Inflammatory macrophage (primary cell): ENCODE measurements at places on chromosomes 13 and 19.

DNA sequence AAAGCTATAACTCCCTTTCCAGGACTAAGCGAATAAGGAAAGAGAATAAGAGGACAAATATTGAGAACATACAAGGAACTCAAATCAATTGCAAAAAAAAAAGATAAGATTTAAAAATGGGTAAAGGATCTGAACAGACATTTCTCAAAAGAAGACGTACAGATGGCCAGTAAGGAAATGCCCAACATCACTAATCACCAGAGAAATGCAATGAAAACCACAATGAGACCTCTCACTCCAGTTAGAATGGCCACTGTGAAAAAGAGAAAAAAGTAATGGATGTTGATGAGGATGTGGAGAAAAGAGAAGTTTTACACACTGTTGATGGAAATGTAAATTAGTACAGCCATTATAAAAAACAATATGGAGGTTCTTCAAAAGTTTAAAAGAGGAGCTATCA is 63.8 kb downstream of the VWA8 start:
- DNase-seq, result no peak

DNA sequence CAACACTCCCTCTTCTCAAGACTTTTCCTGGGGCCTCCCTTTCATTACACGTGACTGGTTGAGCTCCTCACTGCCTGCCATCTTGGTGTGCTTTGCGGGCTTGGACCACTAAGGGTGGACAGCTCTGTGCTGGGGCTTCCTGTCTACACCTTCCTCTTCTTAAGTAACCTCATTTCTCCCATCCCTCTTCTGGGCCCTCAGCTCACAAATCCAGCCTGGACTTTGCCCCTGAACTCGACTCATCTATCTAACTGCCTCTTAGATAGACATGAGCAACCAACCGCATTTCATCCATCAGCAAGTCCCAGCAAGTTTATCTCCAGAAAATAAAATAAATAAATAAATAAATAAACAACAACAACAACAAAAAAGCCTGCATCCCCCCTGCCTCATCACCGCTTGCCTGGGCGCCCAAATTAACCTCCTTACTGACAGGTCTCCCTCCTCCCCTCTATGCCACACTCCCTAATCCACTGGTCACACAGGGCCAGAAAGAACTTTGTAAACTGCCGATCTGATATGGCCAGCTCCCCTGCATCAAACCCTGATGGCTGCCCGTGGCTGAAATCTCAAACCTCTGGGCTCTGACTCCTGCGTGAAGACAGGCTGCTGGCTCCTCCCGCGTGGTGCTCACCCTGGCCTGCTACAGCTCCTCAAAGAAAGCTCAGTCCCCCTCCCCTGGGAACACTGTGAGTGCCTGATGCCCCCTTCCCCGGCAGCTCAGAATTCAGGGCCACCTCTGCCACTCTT is 7.8 kb downstream of the ISOC2 start:
- DNase-seq, result no peak

- no peak for DNase-seq
These were observed 21.4 kb downstream of the MAP4K1 start for GRCh38 chr19:38596057-38596981.

GRCh38 chr19:1000095-1000494 is at the start of gene GRIN3B:
Gene GRIN3B, plus strand, starts transcription at chr19:1000419. Its CDS starts 19 bp downstream, at chr19:1000438.
- DNase-seq, result no peak

GRCh38 chr19:45280471-45280961 is 29.4 kb downstream of the MARK4 start:
- peak; percentile 24 for DNase-seq

DNA sequence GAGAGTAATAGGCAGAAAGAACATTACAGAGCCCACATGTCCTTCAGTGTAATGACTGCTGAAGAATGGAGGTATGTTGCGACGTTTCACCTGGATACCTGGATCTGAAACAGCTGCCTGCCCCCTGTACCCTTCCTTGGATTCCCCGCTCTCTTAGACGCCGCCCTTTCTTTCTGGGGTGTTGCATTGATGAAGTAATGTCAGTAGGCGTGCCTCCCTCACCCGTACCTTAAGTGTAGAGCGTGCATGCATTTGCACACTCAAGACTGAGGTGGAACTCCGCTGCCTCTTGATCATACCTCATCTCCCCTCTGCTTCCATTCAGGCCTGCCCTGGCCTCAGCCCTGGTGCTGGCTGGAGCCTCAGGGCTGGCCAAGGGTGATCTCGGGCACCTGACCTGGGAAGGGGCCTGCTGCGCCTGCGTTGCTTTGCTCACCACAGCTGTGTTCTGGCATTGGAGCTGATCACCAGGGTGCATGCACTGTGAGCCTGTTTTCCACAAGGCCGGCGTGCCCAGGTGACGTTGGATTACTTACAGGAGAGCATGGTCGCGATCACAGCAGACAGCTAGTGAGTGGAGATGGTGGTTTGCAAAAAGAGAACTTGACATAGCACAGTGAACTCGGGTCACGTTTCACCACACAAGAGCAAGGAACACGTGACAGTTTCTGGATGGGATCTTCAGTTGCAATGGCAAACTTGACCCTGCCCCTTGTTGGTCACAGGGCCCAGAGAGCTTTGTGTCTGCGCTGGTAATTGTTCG is 99.0 kb downstream of the ARHGEF7 start:
- peak; percentile 77 for DNase-seq

- DNase-seq, result peak; percentile 6
These were observed 6.5 kb downstream of the UNC13A start for GRCh38 chr19:17681505-17682125.

- no peak for DNase-seq
These were observed 9.6 kb downstream of the C19orf25 start for GRCh38 chr19:1469255-1470054.

GRCh38 chr13:46386392-46387063 is 524 bp downstream of the RUBCNL start:
- no peak for DNase-seq

- no peak for DNase-seq
These were observed 757 bp upstream of the CLEC11A start for GRCh38 chr19:50722201-50723013.

- no peak for DNase-seq
These were observed 261 bp downstream of the FARP1 start for GRCh38 chr13:98143157-98143553.

- peak; percentile 87 for DNase-seq
These were observed at the start of gene MYO1F for GRCh38 chr19:8577247-8577646. Gene MYO1F, minus strand, starts transcription at chr19:8577442. Its CDS starts 133 bp downstream, at chr19:8577309.

- DNase-seq, result no peak
These were observed 10.7 kb downstream of the C19orf25 start for GRCh38 chr19:1468274-1468820.

- no peak for DNase-seq
These were observed 112.9 kb downstream of the TUBA3C start for GRCh38 chr13:19068691-19069090.

GRCh38 chr13:94657167-94657566 is 55.2 kb downstream of the SOX21 start:
- no peak for DNase-seq

- no peak for DNase-seq
These were observed 4.9 kb downstream of the SLAIN1 start for GRCh38 chr13:77702366-77702765.

GRCh38 chr19:45782820-45783785 is 813 bp upstream of the DMPK start:
- no peak for DNase-seq

DNA sequence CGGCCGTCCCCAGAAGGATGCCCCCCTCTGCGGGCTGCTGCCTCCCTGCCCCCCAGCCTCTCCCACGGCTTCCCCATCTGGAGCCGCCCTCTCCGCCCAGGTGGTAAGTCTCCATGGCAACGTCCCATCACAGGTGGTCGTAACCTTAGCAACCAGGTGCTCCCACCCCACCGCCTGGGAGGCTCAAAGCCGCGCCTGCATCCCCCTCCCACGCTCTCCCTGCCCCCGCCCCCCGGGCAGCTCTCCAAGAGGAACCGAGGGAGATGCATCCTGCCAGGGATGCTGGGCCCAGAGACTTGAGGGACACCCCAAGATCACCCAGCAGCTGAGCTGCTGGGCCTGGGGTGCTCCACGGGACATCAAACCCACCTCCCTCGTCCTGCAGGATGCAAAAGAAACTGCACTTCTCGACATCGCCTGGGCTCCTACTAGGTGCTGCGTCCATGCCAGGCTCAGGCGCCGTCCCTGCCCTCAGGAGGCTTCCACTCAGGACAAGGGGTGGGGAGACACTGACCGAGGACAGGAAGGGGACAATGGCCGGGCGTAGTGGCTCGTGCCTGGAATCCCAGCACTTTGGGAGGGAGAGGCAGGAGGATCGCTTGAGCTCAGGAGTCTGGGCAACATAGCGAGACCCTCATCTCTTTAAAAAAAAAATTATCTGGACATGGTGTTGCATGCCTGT is 5.0 kb upstream of the LINGO3 start:
- DNase-seq, result no peak

DNA sequence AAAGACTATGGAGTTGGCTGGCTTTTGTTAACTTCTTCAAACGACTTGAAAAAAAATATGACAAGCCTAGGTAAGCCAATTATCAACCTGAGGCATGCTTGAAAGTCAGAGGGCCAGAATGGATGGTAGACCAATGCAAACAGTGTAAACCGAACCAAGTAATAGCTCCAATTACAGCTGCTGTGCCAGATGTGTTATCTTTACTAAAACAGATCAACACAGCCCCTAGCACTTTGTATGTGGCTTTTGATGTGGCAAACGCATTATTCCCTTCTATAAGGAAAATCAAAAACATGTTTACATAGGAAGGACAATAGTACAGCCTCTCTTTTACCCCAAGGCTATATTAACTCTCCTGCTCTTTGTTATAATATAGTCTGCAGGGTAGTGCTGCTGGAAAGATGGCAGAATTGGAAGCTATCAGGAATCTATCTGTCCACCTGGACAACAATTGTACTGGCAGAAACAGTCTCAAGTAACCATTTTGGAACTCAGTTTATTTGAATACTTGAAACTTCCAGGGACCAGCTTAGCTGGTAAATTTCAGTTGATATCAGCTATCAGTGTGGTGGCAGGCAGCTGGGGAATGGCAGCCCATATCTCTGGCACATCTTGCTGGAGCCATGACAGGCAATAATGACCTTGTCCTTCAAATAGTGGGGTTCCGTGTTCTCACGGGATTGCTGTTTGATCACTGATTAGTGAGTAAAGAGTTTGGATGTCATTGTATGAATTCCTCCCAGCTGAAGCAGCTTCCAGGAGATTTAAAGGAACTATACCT is 144.4 kb upstream of the WASF3 start:
- DNase-seq, result no peak

DNA sequence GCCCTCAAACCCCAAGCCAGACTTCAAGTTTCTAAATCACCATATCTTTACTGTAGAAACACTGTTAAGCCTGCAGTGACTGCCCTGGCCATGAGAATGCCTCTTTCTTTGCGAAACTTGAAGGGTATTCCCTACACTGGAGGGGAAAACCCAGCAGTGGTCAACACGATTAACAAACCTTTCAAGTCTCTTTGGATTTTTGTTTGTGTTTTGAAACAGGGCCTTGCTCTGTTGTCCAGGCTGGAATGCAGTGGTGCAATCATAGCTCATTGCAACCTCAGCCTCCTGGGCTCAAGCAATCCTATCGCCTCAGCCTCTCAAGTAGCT is 17.4 kb upstream of the POMP start:
- DNase-seq, result no peak

DNA sequence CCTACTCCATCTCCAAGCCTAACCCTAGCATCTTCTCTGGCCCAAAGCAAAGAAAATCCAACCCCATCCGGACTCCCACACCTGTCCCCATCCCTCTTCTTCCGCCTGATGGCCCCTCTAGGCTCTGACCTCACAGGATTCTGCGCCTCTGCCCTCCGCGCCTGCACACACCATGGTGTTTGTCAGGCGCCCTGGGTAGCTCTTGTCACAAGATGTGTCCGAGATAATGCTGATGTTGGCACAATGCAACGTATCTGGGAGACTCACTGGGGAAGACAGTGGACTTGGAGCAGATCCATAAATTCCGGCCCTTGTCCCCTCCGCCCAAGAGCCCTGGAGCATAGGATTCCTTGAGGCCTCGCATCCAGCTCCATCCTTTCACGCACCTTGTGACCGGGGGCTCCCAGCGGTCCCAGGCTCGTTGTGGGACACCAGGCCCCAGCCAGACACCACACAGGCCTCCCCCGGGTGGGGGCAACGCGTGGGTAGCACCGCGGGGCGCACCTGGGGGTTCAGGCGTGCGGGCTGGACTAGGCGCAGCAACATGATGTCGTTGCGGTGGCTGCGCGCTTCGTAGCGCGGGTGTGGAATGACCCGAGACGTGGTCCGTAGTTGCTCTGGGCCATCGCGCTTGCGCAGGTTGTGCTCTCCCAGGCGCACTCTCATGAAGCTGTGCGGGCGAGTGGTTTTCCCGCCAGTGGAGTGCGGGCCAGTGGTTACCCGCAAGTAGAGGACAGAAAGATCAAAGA is 3.1 kb upstream of the KLK1 start:
- no peak for DNase-seq

GRCh38 chr19:55333870-55334269 is 5.8 kb upstream of the KMT5C start:
- peak; percentile 35 for DNase-seq

GRCh38 chr13:36329361-36329760 is 16.8 kb downstream of the SPART start:
- DNase-seq, result no peak

DNA sequence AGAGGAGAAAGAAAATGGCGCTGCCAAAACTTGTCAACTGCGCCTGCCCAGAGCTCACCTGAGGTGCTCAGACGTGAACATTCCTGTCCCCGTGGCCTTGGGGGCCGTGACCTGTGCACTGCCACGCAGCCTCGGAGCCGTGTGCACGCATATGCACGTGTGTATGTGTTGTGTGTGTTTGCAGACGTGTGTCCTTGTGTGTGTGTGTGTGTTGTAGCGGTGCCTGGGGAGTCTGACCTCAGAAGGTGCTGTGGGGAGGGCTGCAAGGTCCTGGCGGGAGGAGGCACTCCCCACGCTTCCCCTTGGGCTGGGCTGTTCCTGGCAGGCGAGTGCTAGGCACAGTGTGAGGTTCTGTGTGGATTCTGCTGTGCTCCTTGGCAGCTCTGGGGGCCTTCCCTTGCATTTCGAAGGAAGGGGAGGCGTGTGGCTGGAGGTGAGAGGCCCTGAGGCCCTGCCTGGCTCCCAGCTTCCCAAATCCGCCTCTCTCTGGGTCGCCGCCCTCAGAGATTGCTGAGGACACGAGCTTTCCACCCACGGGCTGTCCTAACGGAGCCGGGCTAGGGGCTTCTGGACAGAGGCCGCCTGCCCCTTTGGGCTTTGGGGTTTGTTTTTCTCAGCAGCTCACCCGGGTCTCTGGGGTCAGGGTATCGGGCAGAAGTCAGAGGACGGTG is 4.5 kb downstream of the BSG start:
- no peak for DNase-seq

DNA sequence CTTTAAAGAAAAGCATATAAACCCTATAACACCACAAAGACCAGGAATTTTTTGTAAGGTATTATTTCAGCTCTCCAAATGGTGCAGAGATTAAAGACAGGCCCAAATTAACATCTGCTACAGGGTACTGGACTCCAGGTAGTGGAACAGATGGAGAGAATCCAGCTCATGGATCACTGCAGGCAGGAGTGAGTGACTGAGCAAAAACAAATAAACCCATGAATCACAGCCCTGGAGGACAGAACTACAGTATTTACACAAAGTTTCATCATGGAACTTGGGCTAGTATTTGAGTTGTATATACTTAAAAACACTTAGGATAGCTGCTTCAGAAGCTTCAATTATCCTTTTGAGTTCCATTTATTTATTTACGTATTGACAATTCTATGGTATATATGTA is 132.8 kb upstream of the SPRY2 start:
- DNase-seq, result no peak

- DNase-seq, result no peak
These were observed 73.5 kb upstream of the IRS2 start for GRCh38 chr13:109859898-109860297.

GRCh38 chr19:55962186-55962585 is 14.6 kb downstream of the NLRP8 start:
- no peak for DNase-seq
